ENCODE measurements at places on chromosomes 1 and 21.

GRCh38 chr1:92623187-92623778, 136.6 kb upstream of the GFI1 start:
- no peak for DNase-seq

DNA sequence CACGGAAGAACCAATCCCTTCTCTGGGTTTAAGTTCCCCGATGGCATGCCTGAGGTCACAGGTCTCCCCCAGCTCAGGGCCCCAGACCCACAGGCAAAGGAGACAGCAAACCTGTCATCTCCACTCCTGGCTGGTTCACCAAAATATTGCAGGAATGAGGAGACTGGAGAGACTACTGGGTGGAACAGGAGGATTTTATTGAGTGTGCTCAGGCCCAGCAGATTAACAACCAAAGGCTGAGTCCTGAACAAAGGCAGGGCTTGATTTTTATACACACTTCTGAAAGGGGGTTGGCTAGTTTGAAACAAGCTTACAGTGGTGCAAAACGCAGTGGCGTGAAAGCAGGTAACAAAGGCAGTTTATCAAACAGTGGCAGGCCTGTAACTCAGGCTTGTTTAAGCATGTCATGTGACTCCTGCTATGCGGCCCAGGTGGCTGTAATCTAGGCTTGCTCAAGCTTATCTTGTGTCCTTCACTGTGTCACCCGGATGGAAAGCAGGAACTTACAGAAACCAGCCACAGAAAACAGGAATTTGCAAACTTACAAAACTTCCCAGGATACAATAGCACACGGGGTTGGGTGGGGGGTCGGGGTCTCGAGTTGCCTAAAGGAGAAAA, 27.4 kb upstream of the KCNJ15 start:
- DNase-seq: no peak

GRCh38 chr1:197235355-197235754, 32.7 kb upstream of the CRB1 start:
- DNase-seq: no peak

DNA sequence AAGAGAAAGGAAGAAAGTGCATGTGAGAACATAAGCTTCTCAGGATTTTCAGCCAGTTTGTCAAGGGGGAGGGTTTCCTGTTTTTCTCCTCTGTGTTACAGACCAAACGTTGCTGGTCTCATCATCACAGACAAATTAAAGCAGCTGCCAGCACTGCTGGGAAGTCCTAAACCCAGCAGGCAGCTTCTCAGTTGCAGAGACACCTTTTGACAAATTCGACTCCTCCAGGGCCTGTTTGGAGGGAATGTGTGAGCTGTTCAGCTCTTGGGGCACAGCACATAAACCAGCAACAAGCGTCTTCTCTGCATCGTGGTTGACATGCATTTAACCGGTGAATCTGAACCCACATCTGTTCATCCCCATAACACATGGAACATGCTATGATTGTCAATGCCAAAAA, 454.6 kb upstream of the RUNX1 start:
- DNase-seq: no peak

DNA sequence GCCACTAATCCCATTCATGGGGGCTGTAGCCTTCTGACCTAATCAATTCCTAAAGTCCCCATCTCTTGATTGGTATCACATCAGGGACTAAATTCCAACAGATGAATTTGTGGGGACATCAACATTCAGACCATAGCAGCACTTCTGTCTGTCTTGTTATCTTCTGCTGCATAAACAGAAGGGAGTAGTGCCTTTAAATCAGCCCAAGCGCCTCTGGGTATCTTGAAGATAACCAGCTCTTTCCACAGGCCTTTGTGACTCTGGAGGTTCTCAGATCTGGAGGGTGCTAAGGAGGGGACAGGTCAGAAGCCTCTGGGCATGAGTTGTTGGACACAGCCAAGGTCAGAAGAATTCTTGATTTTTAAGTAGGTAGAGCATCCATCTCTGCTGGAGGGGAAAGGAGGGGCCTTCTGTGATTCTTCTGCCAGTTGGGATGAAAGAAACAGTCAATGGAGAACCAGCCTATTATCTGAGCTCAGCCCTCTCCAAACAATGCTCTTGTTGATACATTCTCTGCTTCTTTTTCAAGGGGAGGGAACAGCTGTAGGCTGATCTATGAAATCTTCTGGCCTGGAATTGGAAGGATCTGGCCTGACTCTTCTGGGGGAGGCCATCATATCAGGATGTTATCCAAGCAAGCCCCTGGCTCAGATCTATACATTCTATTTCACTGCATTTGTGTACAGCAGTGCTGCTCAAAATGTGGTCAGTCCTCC, 31.3 kb upstream of the LRIG2 start:
- no peak for DNase-seq

- DNase-seq: no peak
Observed at GRCh38 chr1:203621559-203622262, 4.9 kb upstream of the ATP2B4 start.

GRCh38 chr1:192022827-192023226, 135.4 kb upstream of the RGS18 start:
- DNase-seq: no peak

- no peak for DNase-seq
Observed at GRCh38 chr1:20355828-20356735, 65.4 kb downstream of the VWA5B1 start.

GRCh38 chr1:2320760-2321667, 70.3 kb downstream of the MORN1 start:
- no peak for DNase-seq

- peak; percentile 94 for DNase-seq
Observed at GRCh38 chr1:23539698-23540266, 8.7 kb upstream of the E2F2 start.

DNA sequence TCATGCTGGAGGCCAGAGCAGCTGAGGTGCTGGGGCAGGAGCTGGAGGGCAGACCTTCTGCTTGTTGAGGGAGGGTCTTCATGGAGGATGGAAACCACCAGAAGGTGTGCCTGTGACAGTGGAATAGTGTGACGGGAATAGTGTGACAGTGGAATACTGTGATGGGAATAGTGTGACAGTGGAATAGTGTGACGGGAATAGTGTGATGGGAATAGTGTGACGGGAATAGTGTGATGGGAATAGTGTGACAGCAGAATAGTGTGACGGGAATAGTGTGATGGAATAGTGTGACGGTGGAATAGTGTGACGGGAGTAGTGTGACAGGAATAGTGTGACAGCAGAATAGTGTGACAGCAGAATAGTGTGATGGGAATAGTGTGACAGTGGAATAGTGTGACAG, 325.1 kb downstream of the HHAT start:
- no peak for DNase-seq

DNA sequence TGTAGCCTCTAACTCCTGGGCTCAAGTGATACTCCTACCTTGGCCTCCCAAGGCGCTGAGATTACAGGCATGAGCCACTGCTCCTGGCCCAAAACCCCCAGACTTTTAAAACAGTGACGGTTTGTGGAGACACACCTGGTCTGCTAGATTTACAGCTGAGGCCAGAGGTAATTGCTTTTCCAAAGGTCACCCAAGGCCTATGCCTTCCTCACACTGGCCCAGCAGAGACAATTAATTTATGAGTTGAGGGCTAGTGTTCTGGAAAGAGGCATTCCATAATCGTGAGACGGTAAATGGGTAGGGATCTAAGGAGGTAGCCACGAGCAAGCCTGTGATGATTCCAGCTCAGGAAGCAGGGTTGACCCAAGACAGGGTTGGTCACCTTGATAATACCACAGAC, 12.4 kb upstream of the PARP1 start:
- DNase-seq: no peak

GRCh38 chr1:156281281-156281680, 1.3 kb downstream of the SMG5 start:
- DNase-seq: no peak

DNA sequence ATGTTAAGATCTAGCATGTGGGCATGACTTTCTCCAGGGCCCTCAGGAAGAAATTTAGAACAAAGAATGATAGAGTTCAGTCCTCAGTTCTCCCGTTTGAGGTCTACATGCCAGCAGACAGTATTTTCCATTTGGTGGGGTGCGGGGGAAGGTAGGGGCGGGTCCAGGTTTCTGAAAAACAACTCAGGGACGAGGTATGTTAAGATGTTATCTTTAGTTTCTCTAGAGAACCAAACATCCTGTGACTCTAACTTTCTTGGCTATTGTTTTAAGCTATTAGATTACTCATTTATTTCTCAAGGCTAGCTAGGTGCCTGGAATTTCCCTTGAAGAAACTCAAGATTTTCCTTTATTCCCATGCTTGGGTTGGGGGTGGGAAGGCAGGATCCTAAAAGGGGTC, 42.3 kb upstream of the SYT14 start:
- no peak for DNase-seq

DNA sequence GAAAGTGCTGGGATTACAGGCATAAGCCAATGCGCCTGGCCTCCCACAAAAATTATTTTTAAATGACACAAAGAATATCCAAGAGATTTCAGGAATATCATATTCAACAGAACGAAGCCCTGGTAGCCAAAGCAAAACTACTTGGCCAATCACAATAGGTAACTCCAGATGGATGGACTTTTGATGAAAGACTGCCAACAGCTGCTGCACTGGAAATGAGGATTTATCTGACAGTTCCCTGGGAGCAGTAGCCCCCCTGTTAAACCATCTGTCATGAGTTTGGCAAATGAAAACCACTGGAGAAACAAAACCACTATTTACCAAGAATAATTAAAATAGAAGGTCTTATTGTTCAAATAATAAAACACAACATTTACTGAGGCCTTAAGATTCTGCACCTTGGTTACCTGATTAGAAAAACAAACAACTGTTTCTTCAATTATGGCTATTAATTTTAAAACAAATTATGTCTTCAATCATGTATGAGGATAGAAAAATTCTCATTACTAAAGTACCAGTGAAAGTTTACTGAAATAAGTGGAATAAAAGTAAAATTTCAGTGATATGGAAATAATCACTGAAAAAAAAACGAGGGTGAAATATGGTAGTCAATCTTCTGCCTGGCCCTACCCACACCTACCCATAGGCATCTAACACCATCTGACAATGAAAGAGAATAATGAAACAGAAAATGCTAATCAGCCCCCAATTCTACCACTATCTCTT, 34.3 kb upstream of the PSMG1 start:
- no peak for DNase-seq

DNA sequence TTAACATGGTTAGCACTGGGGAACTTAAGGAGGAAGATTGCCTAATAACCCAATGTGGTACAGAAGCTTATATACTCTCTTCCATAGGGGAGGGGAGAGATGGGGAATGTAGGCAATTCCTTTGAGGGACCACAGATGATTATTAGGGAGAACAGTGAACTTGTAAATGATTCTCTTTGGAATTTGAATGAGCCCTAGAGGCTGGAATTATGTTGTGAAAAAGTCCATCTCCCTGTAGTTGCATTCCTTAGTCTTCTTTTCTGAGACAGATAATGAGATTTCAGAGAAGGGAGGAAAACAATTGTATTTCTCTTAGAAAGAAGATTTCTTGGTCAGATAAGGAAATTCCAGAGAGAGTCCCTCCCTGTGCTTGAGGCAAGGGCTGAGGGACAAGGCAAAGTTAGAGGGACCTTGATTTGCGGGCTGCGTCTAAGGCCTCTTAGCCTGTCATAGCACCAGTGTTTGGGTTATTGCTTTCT, 89.0 kb upstream of the HMCN1 start:
- DNase-seq: no peak

DNA sequence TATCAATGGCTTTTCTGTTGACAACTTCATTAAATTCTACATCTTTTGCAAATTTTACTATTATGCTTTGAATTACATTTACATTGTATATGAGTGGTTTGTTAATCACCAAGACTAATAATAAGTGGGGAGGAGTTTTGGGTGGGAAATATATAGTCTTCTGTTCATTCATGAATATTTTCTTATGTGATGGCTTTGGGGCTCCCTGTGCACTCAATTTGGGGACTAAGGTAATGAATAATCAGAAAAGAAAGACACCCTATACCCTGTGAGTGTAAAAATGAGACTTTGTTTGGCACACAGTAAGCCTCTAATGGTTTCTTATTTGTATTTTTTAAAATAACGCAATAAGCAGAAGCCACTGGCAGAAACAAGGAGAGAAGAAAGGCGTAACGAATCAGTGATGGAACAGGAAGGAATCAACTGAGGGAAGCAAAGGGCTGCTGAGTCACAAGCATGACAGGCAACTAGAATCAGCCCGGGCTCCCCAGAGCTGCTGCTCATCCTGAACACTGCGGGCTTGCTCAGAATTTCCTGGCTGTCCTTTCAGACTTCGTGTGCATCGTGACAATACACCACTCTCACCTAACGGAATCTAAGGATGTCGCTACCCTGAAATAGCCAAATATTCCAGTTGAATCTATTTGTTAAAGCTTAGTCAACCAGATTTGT, 20.8 kb upstream of the RGS2 start:
- no peak for DNase-seq

DNA sequence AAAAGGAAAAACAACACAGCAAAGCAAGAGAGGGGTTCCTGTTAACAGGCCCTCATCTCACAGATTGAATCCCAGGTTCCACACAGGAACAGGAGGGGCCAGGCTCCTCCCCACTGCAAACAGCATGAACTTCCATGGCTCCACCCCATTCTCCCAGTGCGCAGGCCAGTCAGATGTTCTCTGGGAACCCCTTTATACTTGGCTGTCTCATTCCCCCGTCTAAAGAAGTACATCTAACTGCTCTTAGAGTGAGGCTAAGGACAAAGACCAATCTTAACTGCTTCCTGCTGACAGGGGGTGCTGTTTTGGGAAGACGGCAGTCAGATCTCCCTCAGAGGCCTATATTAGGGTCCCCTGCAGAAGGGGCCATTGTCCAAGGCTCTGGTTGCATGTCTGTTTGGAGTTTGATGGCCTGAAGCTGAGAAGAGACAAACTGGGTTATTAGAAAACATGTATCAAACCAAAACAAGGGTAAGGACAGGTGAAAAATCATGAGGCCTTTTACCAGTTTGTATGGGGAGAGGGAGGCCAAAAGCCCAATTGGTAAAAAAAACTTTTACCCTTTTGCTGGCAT, 10.5 kb upstream of the NASP start:
- DNase-seq: no peak

GRCh38 chr1:44318097-44319088, 36.7 kb downstream of the ERI3 start:
- peak; percentile 35 for DNase-seq

- no peak for DNase-seq
Observed at GRCh38 chr1:183970516-183971300, 66.8 kb downstream of the COLGALT2 start.

GRCh38 chr1:38444770-38445442, 398.3 kb upstream of the POU3F1 start:
- no peak for DNase-seq
